ENCODE measurements at places on chromosomes 13 and 19.

DNA sequence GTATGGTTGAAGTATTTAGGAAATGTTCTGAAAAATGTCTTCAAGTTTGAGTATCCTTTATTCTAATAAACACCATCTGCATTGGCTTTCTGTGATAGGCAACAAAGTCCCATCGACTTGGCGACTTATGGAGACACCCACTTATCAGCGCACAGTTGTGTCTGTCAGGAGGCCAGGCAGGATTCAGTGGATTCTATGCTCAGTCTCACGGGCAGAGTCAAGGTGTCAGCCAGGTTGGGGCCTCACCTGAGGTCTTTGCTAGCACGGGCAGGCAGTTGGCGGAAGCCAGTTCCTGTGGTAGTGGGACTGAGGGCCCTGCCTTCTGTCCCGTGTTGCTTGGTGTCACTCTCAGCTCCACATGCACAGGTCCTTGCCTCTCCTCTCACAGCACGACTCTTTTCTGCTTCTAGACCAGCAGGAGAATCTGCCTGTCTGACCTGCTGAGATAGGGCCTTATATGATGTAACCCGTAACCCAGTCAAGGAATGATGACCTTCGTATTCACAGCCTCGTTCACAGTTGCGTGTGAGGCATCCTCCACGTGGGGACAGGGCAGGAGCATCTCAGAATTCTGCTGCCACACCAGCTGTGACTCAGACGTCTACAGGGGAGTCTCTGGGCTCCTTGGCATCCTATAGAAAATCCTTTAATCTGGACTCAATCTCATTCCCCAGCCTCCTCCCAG, 10.0 kb downstream of the CUL4A start:
- no peak for DNase-seq

DNA sequence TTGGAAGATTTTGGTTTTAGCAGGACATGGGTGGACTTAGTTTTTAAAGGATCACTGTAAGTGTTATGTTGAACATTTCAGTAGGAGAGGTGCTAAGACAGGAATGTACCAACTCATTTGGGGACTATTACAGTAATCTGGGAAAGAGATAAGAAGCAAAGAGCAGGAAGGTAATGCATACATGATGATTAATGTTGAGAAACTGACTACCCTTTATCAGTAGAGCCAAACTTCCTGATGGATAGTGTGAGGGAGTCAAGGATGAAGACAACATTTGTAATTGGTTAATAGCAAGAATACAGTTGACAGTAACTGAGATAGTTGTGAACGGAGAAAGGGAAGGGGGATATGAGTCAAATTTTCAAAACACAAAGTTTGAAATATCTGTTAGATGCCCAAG, 421.9 kb upstream of the PRR20A start:
- DNase-seq, result no peak

DNA sequence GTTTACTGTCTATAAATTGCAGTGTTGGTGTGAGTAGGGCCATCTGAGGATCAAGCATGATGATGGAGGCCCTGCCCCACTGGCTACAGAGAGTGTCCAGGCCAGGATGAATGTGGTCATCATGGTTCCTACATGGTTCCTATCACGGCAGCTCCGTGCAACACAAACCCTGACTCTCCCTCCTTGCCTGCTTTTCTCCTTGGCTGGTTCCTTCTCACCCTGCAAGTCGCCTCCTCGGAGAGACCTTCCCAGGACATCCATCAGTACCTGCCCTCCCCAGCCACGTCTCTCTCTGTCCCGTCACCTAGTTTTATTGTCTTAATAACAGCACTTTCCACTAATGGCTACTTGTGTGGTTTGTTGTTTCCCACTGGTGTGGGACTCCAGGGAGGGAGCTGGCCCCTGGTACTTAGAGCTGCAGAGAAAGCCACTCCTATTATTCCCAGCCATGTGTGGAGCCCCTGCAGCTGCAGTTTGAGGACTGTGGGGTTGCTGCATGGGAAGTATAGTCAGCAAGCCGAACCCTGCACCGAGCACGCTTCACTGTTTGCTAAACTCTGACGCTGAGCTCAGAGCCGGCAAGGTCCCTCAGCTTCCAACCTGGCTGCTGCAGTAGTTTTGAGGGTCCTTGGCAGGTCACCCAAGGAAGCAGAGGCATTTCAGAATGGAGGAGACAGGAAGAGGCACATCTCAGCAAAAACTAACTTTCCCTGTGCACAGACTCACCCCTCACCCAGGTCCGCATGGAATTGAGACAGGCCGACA, 146.4 kb upstream of the VSTM2B start:
- DNase-seq, result peak; percentile 5

DNA sequence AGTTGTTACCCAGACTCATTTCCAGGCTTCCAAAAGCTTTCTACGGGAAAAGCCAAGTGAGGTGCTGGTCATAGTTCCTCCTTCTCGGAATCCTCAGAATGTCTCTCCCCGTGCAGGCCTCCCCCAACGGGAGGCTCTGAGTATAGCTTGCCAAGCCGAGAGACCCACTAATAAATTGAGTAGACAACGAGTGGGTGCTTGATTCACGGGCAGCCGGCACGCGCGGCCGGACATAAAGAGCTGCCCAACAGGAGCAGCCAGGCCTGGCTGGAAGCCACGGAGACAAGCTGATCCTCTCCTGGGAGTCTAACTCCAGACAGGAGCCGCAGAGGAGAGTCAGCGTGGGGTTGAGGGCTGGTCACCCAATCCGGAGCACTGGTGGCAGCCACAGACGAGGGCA, 43.4 kb upstream of the MEDAG start:
- DNase-seq, result peak; percentile 58

DNA sequence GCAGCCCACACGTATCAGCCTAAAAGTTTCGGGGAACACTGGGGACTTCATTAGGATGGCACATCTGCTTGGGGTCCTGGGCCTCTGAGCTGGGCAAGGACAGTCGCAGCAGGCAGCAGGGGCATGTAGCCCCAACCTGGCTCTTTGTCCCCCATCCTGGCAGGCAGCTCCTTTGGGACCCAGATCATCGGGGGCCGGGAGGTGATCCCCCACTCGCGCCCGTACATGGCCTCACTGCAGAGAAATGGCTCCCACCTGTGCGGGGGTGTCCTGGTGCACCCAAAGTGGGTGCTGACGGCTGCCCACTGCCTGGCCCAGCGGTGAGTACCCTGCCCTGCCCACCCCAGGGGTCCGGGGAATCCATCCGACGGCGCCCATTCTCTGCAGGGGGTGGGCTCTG, 3.3 kb downstream of the GZMM start:
- no peak for DNase-seq

DNA sequence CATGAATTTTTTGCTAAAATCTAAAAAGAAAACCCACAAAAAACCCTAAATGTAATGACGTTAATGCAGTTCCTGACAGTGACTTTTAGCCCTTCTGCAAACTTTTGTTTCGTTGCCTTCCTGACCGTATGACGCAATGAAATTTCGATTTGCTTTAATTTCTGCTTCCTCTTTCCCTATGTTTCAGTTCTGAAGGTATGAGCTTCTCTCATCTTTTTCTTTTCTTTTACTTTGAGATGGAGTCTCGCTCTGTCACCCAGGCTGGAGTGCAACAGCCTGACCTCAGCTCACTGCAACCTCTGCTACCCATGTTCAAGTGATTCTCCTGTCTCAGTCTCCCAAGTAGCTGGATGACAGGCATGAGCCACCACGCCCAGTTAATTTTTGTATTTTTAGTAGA, 6.1 kb upstream of the LILRA5 start:
- no peak for DNase-seq

GRCh38 chr19:17555480-17555928, at the start of gene COLGALT1:
COLGALT1 (plus strand) TSS chr19:17555649; CDS start chr19:17555714, 65 bp downstream.
- peak; percentile 100 for DNase-seq

DNA sequence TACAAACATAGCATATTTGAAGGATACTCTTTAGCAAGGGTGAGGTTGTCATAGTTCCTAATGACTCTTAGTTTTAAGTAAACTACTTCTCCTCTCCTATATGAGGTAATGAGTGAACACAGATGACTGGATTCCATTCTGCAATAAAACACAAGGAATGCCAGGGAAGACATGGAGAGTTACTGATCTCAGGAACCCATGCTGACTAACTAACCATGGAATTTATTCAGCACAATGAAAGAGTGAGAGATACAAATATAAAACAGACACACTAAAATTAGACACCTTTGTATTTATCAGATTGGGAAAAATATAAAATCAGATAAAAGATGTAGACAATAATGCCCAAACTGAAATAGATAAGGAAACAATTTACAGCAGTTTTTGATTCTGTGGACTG, 1525.9 kb upstream of the SLC10A2 start:
- no peak for DNase-seq

GRCh38 chr13:33008946-33009722, 7.1 kb upstream of the KL start:
- DNase-seq, result no peak

DNA sequence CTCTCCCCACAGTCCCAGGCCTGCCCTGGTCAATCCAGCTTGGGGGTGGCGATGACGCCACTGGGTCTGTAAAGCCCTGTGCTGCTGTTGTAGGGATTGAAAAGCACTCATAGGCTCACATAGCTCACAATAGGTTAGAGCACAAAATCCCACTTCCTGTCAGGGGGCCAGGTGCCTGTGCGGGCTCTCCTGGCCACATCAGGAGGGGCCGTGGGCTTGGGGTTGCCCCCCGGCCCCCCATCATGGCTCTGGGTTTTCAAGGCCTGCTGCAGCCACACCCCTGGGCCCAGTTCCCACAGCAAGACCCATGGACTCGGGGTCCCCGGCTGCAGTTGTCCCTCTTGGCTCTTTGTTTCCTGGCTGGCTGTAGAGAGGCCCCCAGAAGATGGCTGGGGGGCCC, 62.9 kb downstream of the SMARCA4 start:
- no peak for DNase-seq

- DNase-seq, result no peak
Measured at GRCh38 chr13:94829837-94830365, 117.6 kb upstream of the SOX21 start.

DNA sequence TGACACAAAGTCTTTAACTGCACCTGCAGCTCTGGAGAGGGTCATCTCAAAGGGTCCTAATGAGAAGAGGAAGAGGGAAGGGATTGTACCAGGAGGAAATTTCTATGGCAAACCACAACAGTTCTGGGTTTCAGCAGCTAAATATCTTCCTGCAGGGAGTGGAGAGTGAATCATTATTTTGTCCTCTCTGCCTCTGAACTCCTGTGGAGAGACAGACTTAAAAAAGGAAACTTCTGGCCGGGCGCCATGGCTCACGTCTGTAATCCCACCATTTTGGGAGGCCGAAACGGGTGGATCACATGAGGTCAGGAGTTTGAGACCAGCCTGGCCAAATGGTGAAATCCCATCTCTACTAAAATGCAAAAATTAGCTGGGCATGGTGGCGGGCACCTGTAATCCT, 16.9 kb upstream of the C1QTNF9 start:
- no peak for DNase-seq

DNA sequence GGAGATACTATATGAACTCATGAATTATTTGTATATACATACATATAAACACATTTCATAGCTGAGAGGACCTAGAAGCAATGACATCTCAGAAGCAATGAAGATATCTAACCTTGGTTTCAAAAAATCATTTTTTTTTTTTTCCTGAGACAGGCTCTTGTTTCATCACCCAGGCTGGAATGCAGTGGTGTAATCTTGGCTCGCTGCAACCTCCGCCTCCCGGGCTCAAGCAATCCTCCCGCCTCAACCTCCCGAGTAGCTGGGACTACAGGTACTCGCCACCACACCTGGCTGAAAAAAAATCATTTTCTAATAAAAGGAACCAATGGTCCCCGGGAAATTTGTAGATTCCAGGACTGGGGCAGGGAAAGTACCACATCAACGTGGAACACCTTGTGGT, 4.0 kb downstream of the ZNF565 start:
- DNase-seq, result no peak

DNA sequence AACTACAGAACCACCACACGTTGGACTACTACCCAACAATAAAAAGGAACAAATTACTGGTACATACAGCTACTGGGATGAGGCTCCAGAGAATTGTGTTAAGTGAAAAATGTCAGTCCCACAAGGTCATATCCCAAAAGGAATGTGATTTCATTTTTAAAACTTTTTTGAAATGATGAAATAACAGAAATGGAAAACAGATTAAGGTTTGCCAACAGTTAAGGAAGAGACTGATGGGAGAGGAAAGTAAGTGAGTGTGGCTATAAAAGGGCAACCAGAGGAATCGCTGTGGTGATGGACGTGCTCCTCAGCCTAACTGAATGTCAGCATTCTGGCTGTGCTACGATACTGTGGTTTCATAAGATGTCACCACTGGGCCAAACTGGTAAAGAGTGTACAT, 512.8 kb downstream of the UQCRFS1 start:
- DNase-seq, result no peak

DNA sequence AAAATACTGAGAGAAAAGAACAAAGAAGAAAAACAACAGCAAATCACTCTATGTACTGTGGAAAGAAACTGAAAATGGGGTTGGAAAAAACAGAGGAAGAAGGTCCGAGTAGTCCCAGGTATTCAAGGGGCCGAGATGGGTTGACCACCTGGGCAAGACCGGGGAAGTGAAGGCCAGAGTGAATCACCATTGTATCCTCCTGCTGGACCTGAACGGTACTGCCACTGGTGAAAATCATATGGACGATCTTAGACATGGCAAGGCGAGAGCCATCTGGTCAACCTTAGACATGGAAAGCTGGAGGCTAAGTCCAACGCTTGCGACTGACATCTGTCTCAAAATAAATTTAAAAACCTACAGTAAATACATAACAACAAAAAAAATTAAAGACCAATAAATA, 44.4 kb upstream of the ZNF91 start:
- DNase-seq, result no peak

DNA sequence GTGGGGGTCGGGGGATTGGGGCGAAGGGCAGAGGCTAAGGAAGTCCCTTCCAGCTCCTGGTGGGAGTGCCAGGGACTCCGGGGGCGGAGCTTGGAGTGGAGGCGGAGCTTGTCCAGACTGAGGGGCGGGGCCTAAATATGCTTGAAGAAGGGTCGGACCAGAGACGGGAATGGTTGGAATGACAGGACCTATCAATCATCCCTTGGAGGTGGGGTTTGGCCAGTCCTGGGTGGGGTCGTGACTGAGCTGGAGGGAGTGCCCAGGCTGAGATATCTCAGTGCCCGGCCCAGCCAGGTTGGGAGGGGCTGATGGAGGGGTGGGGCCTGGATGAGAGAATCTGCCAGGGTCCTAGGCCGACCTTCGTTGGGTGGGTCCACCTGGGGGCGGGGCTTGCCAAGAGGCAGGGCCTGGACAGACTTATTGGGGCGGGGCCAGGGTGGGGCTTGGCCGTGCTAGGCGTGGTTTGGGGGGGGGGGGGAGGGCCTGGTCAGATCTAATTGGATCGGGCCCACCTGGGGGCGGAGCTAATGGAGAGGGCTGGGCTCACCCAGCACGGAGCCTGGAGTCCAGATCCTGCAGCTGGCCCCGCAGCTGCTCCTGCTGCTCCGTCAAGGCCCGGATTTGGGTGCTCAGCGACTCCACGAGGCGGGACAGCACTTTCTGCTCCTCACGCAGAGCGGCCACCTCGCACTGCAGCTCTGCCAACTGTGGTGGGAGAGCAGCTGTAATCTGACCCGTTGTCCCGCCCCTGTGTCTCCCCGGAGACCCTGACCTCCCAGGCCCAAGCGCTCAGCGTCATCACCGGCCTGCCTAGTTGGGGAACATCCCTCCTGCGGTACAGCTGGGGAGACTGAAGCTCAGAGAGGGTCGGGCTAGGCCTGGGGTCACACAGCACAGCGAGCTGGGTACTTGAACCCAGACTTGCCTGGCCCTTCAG, 2.6 kb upstream of the WIZ start:
- peak; percentile 90 for DNase-seq

Measured in left colon (tissue), 2 donors.